ENCODE measurements at places on chromosomes 6 and 20.

DNA sequence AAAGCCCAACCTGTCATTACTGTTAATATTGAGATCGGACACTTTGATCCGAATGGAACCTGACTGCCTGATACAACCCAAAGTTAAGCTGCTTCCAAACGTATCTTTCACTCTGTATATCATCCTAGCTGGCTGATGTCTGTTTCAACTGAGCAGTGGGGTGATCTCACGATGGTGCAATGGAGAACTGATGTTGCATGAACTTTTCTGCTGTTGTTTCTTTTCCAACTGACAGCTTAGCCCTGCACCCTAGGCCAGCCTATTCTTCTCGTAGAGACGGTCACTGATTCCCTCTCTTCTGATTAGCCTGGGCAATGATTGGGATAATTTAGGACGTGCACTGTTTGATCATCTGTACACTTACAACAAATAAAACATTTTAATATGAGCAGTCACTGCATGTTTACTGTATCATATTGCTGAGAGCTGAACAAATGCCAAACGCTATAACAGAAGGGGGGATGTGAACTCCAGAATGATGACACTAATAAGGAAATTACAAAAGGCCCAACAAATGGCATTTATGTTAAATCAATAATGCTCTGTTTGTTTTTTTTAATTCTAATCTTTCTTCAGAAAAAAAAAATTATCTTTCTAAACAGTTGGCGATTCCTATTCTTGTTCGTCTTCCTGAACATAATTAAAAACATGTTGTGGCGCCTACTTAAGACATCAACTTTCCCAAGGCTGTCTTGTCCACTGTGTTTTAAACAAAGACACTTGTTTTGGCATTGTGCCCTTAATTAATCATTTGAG is 184.8 kb downstream of the ZNF217 start:
- DNase-seq, result no peak

DNA sequence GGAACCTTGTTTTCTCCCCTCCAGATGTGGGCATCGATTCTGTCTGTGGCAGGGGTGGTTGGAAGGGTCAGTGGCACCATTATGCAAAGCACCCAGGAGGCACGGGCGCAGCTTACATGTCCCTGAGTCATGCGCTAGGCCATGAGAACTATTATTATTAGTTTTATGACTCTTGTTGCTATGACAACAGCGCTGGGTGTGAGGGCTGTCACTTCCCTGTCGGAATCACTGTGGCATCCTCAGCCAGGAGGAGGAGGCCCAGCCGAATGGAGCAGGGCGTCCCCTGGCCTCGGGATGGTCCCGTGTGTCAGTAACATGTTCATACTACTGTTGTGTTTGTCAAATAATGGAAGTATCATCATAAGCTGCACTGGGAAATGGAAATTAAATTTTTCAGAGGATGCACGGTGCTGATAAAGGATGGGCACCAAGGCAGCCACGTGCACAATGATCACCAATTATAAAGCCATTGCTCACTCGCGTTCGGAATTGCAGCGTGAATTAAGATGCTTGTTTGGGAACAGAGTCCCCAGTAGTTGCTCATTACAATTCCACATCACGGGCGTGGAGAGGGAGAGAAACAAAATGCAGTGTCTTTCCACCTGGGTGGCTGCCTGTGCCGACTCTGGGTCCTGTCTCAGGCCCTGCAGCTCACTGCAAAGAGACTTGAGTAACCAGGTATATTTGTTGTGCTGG is 247.9 kb downstream of the CDH4 start:
- no peak for DNase-seq

GRCh38 chr20:45518282-45518681 is 2.9 kb upstream of the SPINT3 start:
- no peak for DNase-seq

DNA sequence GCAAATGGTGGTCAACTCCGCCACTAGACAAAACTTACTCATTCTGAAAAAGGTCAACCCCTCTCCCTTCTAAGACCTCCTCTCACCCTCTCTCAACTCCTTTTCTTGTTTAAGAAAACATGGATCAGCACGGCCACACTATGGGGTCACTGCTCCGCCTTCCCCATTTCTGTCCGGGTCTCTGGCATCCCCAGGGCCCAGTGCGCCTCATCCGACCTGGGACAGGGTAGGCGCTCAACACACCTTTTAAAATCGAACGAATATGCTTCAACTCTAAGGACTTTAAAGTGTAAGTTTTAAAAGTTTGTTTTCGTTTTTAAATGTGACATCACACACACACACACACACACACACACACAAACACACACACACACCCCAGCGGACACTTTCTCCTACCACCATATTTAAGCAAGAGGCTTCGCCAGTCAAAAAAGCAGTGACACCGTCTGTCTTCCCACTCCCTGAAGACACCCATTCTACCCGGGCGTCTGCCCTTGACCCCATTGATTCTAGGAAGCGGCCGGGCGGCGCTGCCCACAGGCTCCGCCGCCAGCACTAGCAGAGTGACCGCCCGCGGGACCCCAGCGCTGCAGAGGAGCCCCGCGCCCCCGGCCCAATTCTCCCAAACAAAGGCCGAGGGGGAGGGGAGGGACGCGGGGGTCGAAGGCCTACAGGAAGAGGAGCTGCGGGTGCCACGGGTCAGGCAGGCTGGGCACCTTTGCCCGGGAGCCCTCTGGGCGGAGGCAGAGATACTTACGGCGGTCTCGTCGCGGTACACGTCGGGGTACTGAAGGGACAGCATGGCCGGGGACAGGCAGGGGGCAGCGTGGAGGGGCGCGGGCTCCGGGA is 568 bp downstream of the PREP start:
- DNase-seq, result no peak

DNA sequence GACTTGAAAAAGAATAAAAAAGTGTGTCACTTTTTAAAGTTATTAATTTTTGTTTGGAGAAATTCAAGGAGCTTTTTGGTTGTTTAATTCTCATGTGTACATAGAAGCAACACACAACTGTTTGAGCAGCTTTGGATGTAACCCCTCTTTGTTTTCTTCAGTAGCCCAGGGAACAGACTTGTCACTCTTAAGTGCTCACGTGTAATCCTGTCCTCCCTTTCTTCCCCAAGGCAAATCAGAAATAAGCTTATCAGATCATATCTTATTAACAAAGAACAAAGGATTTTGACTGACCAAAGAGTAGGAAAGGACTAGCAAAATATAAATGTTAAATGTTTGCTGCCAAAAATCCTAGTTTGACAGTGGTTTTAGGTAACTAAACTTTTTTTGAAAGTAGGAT is 7.3 kb upstream of the FLRT3 start:
- DNase-seq, result no peak

DNA sequence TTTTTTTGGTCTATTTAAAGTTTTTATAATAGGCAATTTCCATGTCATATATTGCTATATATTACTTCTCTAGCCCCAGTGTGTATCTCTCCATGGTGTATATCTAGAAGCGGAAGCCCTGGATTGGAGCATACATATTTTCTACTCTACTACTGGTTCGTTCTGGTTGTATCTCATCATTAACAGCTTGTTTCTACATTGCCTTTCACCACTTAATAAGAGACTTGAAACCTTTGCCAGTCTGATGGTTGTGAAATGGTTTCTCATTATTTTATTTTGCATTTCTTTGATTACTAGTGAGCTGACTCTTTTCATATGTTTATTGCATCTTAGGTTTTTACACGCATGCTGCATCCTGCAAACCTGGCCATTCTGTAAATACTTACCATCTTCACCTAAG is 3.6 kb downstream of the DSTN start:
- no peak for DNase-seq

GRCh38 chr6:107105511-107106116 is 9.7 kb downstream of the BEND3 start:
- no peak for DNase-seq

- no peak for DNase-seq
Measured at GRCh38 chr6:11164717-11165646, 53.5 kb upstream of the ERVFRD-1 start.

DNA sequence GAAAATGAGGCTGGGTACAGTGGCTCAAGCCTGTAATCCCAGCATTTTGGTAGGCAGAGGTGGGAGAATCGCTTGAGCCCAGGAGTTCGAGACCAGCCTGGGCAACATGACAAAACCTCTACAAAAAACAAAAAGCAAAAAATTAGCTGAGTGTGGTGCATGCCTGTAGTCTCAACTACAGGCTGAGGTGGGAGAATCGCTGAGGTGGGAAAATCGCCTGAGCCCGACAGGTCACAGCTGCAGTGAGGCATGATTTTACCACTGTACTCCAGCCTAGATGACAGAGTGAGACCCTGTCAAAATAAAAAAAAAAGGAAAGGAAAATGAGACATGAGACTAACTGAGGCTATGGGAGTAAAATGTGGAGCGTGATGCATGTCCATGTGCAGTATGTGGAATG is 88.0 kb upstream of the CD83 start:
- no peak for DNase-seq

GRCh38 chr6:43578748-43579147 is 2.8 kb downstream of the POLH start:
- no peak for DNase-seq

DNA sequence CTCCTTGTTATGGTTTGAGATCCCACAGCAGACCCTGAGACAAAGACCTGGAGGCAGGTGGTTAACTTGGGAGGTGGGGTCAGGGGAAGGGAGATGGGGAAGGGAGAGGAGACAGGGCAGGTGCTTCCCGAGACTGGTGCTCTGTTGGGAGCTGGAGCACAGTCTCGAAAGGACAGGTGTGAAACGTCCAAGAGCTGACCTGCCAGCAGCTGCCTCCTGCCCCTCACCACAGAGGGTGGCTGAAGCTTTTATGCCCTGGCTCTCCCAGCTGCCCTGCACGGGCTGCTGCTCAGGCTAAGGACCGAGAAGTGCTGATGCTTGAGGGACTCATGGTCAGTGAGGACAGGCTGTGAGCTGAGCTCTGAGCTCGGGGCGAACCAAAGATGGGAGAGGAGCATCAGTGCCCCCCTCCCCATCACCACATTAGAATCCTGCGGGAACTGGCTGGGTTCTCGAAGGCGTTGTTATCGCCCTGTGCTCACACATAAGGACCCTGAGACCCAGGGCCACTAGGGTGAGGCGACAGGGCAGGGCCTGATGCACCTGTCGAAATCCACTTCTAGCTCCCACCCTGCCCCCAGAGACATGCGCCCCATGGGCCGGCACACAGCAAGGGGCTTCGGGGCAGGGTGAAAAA is 25.3 kb upstream of the CD93 start:
- no peak for DNase-seq

GRCh38 chr20:24994470-24995368 is 2.2 kb upstream of the APMAP start:
- DNase-seq, result peak; percentile 47

- DNase-seq, result no peak
Measured at GRCh38 chr20:60986506-60987156, 265.4 kb upstream of the CDH4 start.

DNA sequence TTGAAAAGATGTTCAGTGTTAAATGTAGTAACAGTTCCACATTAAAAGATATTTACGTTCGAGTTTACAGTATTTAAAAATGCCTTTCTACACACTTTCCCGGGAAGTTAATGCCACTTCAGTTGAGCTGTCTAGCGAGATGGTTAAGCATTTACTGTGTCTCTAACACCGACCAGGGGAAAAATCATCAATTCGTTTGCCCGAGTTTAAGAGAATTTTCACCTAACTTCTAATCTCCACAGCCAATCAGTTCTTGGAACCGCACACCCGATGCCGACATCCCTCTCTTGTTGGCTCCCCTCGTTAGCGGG is 58.2 kb downstream of the FAM217A start:
- no peak for DNase-seq

DNA sequence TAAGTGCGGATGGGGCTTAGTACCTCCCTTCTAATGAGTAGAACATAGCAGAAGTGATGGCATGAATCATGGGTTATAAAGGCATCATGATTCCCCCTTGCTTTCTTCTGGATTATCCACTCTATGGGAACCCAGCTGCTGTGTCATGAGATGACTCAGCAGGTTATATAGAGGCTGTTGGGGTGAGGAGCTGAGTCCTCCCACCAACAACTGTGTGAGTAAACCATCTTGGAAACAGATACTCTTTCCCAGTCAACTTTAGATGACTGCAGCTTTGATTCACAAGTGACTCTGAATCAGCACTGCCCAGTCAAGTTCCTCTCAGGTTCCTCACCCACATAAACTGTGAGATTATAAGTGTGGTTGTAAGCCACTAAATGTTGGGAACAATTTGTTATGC is 46.3 kb downstream of the FAM83B start:
- DNase-seq, result peak; percentile 16

DNA sequence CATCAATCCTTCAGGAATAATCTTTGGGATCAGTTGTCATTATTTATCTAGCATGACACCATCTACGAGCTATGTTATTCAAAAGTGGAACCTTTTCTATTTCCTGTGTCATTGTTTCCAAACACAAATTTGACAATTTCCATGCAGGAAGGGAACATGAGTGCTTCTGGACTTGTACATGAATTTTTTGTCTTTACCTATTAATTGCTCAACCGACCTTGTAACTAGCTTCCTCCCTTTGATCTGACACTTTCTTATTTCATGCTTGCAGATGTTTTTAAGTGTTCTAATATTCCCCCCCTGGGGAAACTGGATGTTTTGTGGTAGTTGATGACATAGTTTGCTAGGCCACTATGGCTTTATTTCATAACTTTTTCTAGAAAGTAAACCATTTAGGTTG is 139.4 kb downstream of the BMP2 start:
- no peak for DNase-seq

GRCh38 chr6:14397518-14397901 is 279.9 kb downstream of the CD83 start:
- DNase-seq, result no peak

DNA sequence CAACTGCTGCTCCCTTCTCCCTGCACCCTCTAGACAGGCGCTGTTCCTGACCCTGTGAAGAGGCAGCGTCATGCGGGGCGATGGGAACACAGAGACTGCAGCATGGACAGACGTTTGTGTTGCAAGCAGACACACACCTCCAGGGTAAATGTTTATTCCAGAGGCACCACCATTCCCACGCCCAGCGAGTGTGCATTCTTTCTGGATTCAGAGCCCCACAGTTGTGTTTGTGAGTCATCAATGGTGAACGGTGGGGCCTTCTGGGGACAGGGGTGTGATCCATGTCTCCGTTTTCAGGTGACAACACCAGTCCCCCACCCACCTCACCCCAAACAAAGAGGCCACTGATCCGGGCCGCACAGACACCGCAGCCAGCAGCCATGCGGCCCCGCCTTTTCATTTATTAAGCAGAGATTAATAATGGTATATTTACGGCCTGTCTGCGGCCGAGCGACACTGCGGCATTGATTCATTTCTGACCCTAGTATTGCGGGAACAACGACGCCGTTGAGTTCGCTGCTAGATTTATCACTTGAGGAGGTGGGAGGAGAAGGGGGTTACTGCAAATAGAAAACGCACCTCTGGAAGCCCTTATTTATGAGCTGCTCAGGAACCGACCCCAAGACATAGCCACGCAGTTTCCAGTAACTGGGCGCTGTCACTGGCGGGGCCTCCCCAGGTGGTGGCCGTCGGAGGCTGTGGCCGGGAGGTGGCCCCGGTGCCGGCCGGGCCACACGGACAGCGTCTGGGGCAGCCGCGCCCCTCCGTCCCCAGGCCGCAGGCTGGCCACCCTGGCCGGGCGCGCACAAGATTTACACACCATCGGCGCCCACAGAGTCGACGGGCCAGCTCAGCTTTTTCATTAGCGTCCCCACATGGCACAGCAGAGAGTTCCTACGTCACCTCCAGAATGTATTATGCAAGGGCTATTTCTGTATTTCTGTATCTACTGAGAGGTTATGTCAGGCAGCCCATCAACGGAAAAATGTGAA is 367.6 kb downstream of the THBS2 start:
- no peak for DNase-seq

GRCh38 chr6:121436960-121437850 is 1.8 kb downstream of the GJA1 start:
- DNase-seq, result peak; percentile 30
